Fibroblast of lung (primary cell): ENCODE measurements at places on chromosomes 5 and 9. TPM values are rescaled to one million over a fixed set of nuclear protein-coding genes. Genes with fewer than 3 reads are reported as not detected.
A peak's percentile ranks its signal among the peaks of the same experiment; 100 is the strongest.

C9orf153 gene
- 0.17 and 0.51 TPM in 2 replicates for total RNA-seq

ACOT12 gene
- total RNA-seq, result 0.26 and 2.0 TPM in 2 replicates

ATOX1 gene
- total RNA-seq, result 48.5 and 59.9 TPM in 2 replicates

SEMA6A gene
- 0.17 and 0.26 TPM in 2 replicates for total RNA-seq

TMC1 gene
- 0.33 TPM in 1 of 2 replicates, not detected in the other for total RNA-seq

SVEP1 gene
- 76.3 and 96.9 TPM in 2 replicates for total RNA-seq

BARHL1 gene
- total RNA-seq, result not detected in 2 replicates

GABRG2 gene
- under 0.01 TPM in 1 of 2 replicates, not detected in the other for total RNA-seq

C5orf52 gene
- not detected in 2 replicates for total RNA-seq

ALDOB gene
- total RNA-seq, result not detected in 2 replicates

IL5 gene
- not detected in 2 replicates for total RNA-seq

PTGES gene
- 9.6 and 16.7 TPM in 2 replicates for total RNA-seq

FOXE1 gene
- not detected in 2 replicates for total RNA-seq

MARCHF11 gene
- not detected in 2 replicates for total RNA-seq

- H3K36me3 ChIP-seq, result no peaks in the 10 kb centered on the region
- no peak overlapping the region for H3K27ac ChIP-seq
- no peak for DNase-seq
- H3K4me3 ChIP-seq, result no peak overlapping the region
Measured at GRCh38 chr5:5031665-5032064, 108.5 kb upstream of the ADAMTS16 start.

- no peaks in the 10 kb centered on the region for H3K27me3 ChIP-seq
- DNase-seq, result no peak
- H3K4me1 ChIP-seq, result peaks cover 3% of the 10 kb centered on the region
- H3K4me3 ChIP-seq, result peak overlapping the region; percentile 97
- peak overlapping the region; percentile 78 for H3K27ac ChIP-seq
- H3K36me3 ChIP-seq, result no peaks in the 10 kb centered on the region
Measured at GRCh38 chr5:151758141-151758429, 346 bp downstream of the ATOX1 start.

DNA sequence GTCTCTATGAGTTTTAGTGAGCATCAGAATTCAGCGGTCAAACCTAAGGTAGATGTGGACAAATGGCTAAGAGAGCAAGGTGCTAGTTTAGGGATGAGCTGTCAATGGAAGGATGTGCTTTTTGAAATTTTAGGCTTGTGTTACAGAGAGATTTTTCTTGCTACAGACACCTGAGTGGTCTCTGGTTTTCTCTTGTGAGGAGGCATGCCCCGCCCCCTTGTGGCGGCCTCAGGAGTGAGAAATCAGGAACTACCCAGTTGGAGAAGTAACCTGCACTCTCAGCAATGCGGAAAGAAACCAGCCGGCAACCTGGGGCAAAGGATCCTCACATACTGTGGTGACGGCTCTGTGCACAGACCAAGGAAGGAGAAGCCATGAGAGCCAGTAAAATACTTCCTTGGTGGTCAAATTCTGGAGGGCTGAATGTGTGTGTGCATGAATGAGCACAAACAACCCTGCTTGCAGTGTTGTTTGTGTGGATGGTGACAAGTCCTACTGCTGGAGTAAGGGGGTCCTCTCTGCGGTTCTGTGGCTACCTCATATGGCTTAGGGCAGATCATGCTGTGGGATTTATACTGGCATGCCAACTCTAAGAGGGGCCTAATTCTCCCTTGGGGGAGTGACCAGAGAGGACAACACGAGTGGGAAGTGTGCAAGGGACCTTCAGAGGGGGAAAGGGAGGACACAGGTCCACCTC is 16.7 kb upstream of the HSD17B4 start:
- no peak overlapping the region for H3K4me3 ChIP-seq
- peak; percentile 48 for DNase-seq
- no peaks in the 10 kb centered on the region for H3K4me1 ChIP-seq

GRCh38 chr5:36944607-36945225 is 68.1 kb downstream of the NIPBL start:
- peaks cover 9% of the 10 kb centered on the region for H3K4me1 ChIP-seq
- H3K27ac ChIP-seq, result no peak overlapping the region
- H3K27me3 ChIP-seq, result no peaks in the 10 kb centered on the region
- no peaks in the 10 kb centered on the region for H3K36me3 ChIP-seq
- peak; percentile 63 for DNase-seq

- H3K4me1 ChIP-seq, result no peaks in the 10 kb centered on the region
- H3K27me3 ChIP-seq, result no peaks in the 10 kb centered on the region
- H3K27ac ChIP-seq, result no peak overlapping the region
- H3K4me3 ChIP-seq, result no peak overlapping the region
Measured at GRCh38 chr9:30310711-30311110, 2073.7 kb upstream of the ACO1 start.

GRCh38 chr9:137029058-137029936 is 1.3 kb upstream of the ABCA2 start:
- no peaks in the 10 kb centered on the region for H3K36me3 ChIP-seq
- DNase-seq, result peak; percentile 41
- H3K4me1 ChIP-seq, result peaks cover 4% of the 10 kb centered on the region
- no peak overlapping the region for H3K4me3 ChIP-seq
- no peak overlapping the region for H3K27ac ChIP-seq
- no peaks in the 10 kb centered on the region for H3K27me3 ChIP-seq

DNA sequence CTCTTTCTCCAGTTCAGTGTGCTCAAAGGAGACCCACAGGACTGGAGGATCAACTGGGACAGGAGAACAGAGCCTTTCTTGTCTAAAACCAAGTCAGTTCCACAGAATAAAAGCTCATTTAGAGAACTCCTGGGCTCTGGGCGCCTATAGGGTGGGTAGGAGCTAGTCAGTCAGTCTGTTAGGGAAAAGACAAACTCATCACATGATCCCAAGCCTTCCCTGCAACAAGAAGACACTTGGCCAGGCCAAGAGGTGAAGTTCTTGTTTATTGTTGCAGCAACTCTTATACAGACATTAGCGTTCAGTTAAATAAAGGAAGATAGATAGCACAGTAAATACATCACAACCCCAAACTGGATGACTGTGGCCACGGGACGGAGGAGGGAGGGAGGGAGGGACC is 102.3 kb downstream of the ENTREP1 start:
- no peak overlapping the region for H3K4me3 ChIP-seq
- no peaks in the 10 kb centered on the region for H3K4me1 ChIP-seq
- H3K27ac ChIP-seq, result no peak overlapping the region
- H3K27me3 ChIP-seq, result no peaks in the 10 kb centered on the region
- H3K36me3 ChIP-seq, result no peaks in the 10 kb centered on the region

- no peak for DNase-seq
- H3K36me3 ChIP-seq, result no peaks in the 10 kb centered on the region
- H3K27me3 ChIP-seq, result no peaks in the 10 kb centered on the region
- no peak overlapping the region for H3K4me3 ChIP-seq
- no peaks in the 10 kb centered on the region for H3K4me1 ChIP-seq
- H3K27ac ChIP-seq, result no peak overlapping the region
Measured at GRCh38 chr5:6178846-6179532, 199.4 kb downstream of the MED10 start.

DNA sequence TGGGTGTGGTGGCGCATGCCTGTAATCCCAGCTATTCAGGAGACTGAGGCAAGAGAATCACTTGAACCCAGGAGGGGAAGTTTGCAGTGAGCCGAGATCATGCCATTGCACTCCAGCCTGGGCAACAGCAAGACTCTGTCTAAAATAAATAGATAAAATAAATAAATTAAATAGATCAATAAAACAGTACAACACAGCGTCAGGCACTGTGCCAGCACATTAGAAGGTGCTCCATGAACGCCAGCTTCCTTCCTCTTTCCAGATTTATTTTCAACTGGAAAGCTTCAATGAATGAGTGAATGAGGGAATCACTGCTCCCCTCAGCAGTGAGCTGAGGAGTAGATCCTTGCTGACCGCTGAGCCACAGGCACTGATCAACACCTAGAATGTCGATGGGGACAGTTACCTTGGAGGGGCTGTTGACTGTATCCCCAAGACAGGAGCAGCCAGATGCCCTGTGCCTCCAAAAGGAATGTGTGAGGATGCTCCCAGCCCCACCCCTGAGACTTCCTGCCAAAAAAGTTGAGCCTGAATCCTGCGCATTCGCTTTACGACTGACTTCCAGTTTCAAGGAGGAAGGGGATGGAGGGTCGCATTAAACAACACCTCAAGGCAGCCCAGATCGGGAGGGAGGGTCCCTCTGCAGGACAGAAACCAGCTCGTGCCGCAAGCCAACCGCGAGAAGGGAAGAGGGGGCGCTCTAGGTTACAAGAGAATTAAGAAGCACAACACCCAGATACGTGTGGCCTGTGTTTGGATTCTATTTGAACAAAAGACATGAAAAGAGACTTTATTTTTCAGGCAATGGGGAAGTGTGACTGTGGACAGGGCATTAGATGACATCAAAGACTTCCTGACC is 54.0 kb upstream of the CNOT6 start:
- no peak for DNase-seq
- no peak overlapping the region for H3K4me3 ChIP-seq
- H3K27me3 ChIP-seq, result no peaks in the 10 kb centered on the region
- no peaks in the 10 kb centered on the region for H3K36me3 ChIP-seq
- no peaks in the 10 kb centered on the region for H3K4me1 ChIP-seq

- no peaks in the 10 kb centered on the region for H3K36me3 ChIP-seq
- H3K27me3 ChIP-seq, result no peaks in the 10 kb centered on the region
- H3K4me3 ChIP-seq, result no peak overlapping the region
- DNase-seq, result no peak
- peaks cover 6% of the 10 kb centered on the region for H3K4me1 ChIP-seq
Measured at GRCh38 chr9:98369471-98369870, 114.0 kb upstream of the TBC1D2 start.

DNA sequence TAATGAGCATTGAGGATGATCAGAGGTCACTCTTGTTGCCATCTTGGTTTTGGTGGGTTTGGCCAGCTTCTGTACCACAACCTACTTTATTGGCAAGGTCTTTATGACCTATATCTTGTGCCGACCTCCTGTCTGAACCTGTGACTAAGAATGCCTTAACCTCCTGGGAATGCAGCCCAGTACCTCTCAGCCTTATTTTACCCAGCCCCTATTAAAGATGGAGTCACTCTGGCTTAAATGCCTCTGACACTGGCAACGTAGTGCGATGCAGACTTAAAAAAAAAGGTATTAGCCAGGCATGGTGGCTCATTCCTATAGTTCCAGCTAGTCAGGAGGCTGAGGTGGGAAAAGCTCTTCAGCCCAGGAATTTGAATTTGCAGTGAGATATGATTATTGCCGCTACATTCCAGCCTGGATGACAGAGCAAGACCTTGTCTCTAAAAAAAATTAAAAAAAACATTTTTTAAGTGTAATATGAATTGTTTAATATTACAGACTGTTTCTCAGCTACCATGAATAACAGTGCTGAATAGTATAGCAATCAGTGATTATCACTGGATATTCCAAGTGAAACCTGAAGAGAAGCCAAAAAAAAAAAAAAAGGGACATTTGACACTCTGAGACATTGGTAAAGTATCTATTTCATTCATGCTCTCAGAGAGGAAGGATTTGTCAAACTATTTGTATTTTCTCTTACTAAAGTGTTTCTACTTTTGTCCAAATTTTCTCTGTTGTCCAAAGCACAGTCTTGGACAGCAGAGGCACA is 18.3 kb upstream of the STOM start:
- no peaks in the 10 kb centered on the region for H3K27me3 ChIP-seq
- H3K4me3 ChIP-seq, result no peak overlapping the region
- no peaks in the 10 kb centered on the region for H3K4me1 ChIP-seq

- no peaks in the 10 kb centered on the region for H3K36me3 ChIP-seq
- no peaks in the 10 kb centered on the region for H3K27me3 ChIP-seq
- H3K4me3 ChIP-seq, result no peak overlapping the region
- peak; percentile 17 for DNase-seq
- no peak overlapping the region for H3K27ac ChIP-seq
Measured at GRCh38 chr9:32350682-32351081, 33.8 kb upstream of the ACO1 start.

- H3K4me3 ChIP-seq, result no peak overlapping the region
- peaks cover 2% of the 10 kb centered on the region for H3K4me1 ChIP-seq
- no peak overlapping the region for H3K27ac ChIP-seq
- H3K27me3 ChIP-seq, result no peaks in the 10 kb centered on the region
Measured at GRCh38 chr9:16445141-16445920, 425.1 kb downstream of the BNC2 start.

- no peaks in the 10 kb centered on the region for H3K4me1 ChIP-seq
- no peaks in the 10 kb centered on the region for H3K36me3 ChIP-seq
- no peak overlapping the region for H3K4me3 ChIP-seq
- H3K27ac ChIP-seq, result no peak overlapping the region
- H3K27me3 ChIP-seq, result peaks cover 8% of the 10 kb centered on the region
Measured at GRCh38 chr9:135711391-135711790, 9.4 kb downstream of the KCNT1 start.

DNA sequence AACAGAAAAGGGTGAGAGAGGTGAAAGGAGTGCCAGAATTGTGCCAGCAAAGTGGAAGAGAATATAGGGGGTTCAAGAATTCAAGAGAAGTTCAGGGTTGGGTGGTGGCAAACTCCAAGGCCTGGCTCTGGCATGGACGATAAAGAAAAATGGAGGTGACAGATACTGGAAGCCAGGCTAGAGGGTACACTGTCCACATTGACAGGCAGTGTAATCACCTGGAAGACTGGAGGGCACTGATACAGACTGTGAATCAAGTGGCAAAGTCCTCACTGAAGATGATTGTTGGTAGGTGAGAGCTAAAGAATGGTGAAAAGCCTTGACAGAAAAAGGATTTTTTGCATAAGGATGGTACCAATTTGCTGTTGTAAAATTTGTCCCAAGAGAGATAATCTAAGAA is 7.1 kb downstream of the SAR1B start:
- no peak for DNase-seq
- no peaks in the 10 kb centered on the region for H3K36me3 ChIP-seq
- no peak overlapping the region for H3K4me3 ChIP-seq
- no peaks in the 10 kb centered on the region for H3K4me1 ChIP-seq
- no peaks in the 10 kb centered on the region for H3K27me3 ChIP-seq
- no peak overlapping the region for H3K27ac ChIP-seq

GRCh38 chr5:157283434-157283833 is 17.5 kb downstream of the CYFIP2 start:
- H3K27ac ChIP-seq, result no peak overlapping the region
- H3K36me3 ChIP-seq, result no peaks in the 10 kb centered on the region
- no peaks in the 10 kb centered on the region for H3K4me1 ChIP-seq
- DNase-seq, result no peak
- no peak overlapping the region for H3K4me3 ChIP-seq
- no peaks in the 10 kb centered on the region for H3K27me3 ChIP-seq

GRCh38 chr5:42719034-42719433 is 37.6 kb upstream of the CCDC152 start:
- no peaks in the 10 kb centered on the region for H3K27me3 ChIP-seq
- no peak overlapping the region for H3K27ac ChIP-seq
- no peak for DNase-seq
- no peak overlapping the region for H3K4me3 ChIP-seq
- no peaks in the 10 kb centered on the region for H3K4me1 ChIP-seq
